ENCODE measurements at places on chromosomes 3 and 15.

GRCh38 chr3:155512867-155513261, 219.4 kb upstream of the STRIT1 start:
- no peak for DNase-seq

GRCh38 chr3:4008205-4008604, 209.0 kb downstream of the LRRN1 start:
- no peak for DNase-seq

- DNase-seq, result no peak
These were observed 4.5 kb upstream of the RFT1 start for GRCh38 chr3:53134631-53135232.

GRCh38 chr15:45333550-45333949, 44.8 kb downstream of the GATM start:
- DNase-seq, result peak; percentile 28

DNA sequence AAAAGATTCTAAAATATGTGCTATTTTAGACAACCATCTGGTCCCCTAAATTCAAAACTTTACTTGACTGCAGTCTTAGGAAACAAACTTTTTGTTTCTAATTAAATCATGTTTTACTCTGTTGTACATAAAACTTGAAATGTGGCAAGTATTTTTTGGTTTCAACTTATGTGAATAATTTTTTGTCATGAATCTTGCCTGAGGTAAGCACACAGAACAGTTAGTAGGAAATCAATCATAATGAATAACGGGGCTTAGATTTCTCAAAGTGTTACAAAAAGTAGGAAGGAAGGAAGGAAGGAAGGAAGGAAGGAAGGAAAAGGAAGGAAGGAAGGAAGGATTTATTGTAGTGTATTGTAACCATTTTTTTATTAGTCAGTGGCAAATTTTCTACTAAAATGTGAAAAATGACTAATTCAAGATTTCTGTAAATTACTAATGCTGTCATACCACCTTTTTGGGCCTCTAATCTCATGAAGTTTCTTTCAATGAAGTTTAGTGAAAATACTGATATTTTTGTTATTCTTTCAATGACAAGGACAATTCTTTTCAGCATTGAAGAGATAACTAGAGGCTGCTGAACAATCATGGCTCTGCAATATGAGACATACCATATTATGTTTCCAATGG, 1689.2 kb downstream of the OTOL1 start:
- no peak for DNase-seq

- no peak for DNase-seq
These were observed 74.4 kb downstream of the MGLL start for GRCh38 chr3:127747751-127748521.

GRCh38 chr3:191139736-191140135, 59.3 kb upstream of the OSTN start:
- no peak for DNase-seq

GRCh38 chr3:29247088-29247745, 33.7 kb upstream of the RBMS3 start:
- DNase-seq, result no peak

DNA sequence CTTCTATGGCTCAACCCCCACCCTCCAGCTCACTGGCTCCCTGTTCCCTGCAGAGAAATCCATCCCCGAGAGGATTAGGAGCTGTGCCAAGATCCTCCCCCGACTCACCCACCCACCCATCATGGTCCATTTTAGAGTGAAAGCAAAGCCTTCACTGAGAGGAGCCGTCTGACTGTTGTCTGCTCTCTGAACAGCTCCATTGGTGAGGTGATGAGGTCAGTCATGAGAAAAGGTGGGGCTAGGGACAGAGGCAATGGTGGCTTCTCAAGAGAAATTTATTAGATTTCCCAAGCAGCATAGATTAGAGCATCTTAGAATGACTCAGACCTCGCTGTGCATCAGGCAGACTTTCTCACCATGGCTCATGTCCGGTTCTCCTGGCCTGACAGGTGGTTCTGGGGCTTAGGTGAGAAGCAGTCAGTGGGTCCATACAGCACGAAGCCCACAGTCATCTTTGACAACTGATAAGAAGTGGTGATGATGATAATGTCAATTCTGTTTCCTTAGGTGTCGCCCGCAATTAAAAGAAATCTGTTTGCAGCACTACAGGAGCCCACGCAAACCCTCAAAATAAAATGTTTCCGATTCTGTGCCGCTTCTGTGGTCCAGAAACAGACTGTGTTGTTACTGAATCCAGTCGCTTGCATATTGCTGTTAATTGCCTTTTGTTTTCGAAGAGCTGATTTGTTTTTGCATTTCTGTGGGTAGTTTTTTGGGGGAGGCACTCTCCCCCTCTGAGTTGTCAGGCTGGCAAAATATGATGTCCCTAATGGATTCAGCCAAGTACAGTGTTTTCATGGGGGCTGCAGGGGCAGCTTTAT, 24.8 kb upstream of the RHO start:
- DNase-seq, result no peak

GRCh38 chr3:73609315-73609641, 15.5 kb downstream of the PDZRN3 start:
- DNase-seq, result no peak

Measured in left renal cortex interstitium (tissue), 4 donors.